ENCODE measurements at places on chromosomes 16 and 17.

DNA sequence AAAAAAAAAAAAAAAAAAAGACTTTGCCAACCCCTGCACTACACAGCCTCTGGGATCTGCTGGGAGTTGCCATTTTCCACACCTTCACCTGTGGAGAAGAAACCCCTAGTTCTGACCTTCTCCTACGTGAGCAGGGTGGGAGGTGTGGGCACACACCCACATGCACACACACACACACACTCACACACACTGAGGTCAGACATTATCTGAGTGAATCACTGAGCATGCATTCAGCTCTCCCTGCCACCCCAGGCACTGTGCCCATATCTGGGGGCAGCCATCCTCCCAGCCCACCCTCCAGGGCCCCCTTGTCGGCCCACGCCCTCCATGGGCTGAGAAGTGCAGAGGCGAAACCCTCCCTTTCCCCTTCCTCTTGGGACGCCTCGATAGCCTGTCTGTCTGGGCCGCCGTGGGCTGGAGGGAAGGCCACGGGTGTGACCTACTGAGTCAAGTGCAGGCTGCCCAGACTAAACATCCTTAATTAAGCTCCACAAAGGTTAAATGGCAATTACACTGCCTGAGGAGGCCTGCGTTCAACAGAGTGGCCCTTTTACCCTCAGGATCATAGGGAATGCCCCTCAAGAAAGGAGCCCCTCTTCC is 143.8 kb downstream of the C16orf95 start:
- no peak for DNase-seq

- no peak for DNase-seq
These were observed 32.4 kb downstream of the SCNN1B start for GRCh38 chr16:23334457-23334853.

DNA sequence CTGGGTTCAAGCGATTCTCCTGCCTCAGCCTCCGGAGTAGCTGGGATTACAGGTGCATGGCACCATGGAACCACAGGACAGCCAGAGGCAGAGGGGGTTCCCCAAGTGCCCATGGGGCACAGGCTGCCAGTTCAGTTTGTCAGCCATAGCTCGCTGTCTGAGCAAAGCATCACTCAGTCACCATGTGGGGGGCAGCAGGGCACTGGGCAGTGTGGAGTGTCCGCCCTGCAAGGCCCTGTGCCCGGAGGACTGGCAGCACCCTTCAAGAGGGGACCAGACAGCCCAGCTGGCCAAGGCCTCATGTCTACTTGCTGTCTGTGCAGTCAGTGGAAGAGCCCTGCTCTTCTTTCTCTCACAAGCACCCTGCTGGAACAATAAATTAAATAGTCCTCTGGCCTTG is 6.4 kb downstream of the ALYREF start:
- DNase-seq, result no peak

- DNase-seq, result no peak
These were observed 1.7 kb downstream of the GALR2 start for GRCh38 chr17:76076146-76076764.

DNA sequence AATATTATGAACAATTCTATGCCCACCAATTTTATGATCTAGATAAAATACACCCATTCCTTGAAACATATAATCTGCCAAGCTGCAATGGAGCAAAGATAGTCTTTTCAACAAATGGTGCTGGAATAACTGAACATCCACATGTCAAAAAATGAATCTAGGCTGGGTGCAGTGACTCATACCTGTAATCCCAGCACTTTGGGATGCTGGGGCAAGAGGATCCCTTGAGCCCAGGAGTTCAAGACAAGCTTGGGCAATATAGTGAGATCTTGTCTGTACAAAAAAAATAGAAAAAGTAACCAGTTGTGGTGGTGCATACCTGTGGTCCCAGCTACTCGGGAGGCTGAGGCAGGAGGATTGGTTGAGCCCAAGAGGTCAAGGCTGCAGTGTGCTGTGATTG is 92.5 kb downstream of the N4BP1 start:
- no peak for DNase-seq

All from GM03348 (cell line).